Stimulated activated CD4-positive, alpha-beta T cell treated with anti-CD3 and anti-CD28 coated beads, Interleukin-1b, Interleukin-23, amount 100 ng/mL, for 1 hour (primary cell): ENCODE measurements at places on chromosomes 6 and 20.

- DNase-seq, result no peak
These were observed 43.8 kb downstream of the TAF4 start for GRCh38 chr20:62021793-62022385.

- DNase-seq, result no peak
These were observed 18.8 kb upstream of the RCAN2 start for GRCh38 chr6:46509981-46510510.

- no peak for DNase-seq
These were observed 6.0 kb downstream of the PARD6B start for GRCh38 chr20:50737352-50737751.

DNA sequence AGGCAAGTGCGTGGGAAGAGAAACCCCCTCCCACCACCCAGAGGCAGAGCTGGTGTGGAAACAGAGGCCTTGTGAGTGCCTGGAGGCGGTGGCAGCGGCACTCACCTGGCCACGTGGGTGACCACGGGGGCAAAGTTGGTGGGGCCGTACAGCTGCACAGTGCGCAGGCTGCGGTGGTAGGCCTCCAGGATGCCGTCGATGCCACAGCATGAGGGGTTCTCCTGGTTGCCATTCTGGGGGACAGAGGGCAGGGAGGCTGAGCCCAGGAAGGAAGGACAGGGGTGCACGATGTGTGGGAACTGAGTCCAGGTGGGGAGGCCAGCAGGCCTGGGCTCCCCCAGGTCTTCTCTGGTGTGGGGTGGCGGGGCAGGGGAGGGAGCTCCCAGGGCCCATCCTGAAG lies 47.7 kb downstream of the RAB44 start:
- DNase-seq, result no peak

DNA sequence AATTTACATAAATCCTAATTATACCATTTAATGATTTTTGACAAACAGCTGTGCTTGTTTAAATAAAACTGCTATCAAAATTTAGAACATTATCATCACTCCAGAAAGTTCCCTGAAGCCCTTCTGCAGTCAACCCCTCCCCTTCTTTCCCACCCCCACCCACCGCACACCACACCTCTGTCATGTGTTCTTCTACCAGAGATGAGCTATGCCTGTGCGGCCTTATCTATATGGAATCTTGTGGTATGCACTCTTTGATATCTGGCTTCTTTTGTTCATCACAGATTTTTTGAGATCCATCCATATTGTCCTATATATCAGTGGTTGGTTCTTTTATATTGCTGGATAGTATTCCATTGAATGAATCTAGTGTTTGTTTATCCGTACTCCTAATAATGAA lies 7.2 kb downstream of the MYLIP start:
- DNase-seq, result no peak

DNA sequence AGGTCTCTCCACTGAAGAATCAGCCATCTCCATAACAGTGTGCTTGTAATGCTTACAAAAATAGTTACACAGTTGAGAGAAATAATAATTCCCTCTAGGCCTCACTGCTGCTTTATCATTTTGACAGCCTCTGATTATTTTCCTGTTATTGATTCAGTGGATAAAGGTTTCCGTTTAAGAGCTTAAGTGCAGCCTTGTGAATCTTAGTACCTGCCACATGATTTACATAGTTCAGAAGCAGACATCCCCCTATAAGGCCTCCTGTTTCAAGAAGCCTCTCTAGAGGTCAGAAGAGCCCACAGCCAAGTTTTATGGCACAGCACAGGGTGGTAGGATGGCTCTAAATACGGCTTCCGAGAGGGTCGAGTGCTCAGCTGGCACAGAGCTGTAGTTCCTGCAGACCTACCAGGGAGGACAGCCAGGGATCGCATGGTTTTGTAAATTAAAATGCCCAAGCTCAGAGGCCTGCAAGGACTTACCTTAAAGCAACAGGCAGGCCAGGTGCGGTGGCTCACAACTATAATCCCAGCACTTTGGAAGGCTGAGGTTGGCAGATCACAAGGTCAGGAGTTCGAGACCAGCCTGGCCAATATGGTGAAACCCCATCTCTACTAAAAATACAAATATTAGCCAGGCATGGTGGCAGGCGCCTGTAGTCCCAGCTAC lies 17.6 kb upstream of the PYGB start:
- no peak for DNase-seq

DNA sequence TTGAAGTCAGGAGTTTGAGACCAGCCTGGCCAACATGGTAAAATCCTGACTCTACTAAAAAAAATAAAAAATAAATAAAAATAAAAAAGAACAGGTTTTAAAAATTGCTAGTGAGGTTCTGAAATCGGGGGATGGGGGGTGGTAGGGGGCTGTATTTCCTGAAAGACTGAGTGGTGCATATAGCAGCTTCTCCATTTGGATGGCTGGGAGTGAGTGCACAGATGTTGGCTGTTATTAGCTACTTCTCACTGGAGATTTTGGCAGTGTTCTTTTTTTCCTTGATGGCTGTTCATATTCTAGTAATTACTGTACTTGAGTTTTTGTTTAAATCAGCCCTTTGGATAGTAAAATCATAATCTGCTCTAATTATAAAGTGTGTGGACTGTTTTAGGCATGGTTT lies 79.8 kb downstream of the RTN4IP1 start:
- DNase-seq, result no peak

- no peak for DNase-seq
These were observed 37.8 kb upstream of the SNRPB2 start for GRCh38 chr20:16692009-16692408.

DNA sequence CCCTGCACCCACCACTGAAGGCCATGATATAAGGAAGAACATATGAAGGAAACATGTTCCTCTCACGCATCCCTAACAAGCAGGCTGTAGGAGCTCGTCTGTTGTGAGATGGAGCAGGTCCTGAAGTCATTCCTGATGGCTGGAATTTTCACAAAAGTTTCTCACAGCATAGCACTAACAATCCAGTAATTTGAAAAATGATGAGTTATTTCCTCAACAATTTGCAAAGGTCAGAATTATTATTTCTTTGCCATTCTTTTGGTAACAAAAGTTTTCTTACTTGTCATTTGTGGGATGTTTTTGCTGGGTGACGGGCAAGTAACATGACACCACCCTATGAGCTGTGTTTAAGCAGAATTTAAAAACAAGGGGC lies 27.6 kb upstream of the FRMD1 start:
- no peak for DNase-seq

DNA sequence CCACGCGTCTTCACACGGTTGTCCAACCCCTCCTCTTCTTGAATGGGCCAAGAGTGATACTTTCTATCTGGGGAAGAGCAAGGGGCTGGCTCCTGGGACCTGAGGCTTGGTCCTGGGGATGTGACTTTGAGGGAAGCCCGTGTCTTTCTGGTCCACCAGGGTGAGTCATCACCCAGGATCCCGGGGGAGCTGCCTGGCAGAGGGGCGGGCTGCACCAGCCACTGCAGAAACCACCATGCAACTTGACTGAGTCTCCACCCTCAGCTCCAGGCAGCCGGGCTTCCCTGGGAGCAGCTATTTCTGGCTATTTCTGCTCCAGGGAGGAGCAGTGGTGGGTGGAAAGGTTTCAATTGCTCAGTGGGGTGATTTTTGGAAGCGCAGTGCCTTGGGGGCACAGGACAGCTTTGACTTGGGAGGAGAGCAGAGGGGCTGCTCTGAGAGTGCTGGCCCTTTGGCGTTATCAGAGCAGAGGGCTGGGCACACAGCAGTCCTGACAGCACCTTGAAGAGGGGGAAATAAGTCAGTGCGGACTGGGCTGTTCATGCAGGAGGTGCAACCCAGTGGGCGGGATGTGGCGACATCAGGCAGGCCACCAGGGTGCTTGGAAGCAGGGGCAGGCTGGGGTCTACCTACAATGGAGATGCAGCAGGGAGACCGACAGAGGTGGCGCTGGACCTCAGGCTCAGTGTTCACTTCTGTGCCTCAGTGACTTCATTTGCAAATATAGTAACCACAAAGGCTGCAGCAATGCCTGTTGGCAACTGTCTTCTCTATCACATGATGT lies 45.1 kb upstream of the FAM83D start:
- DNase-seq, result no peak

- peak; percentile 10 for DNase-seq
These were observed 600 bp downstream of the XPO5 start for GRCh38 chr6:43575105-43575771.

GRCh38 chr6:69423785-69424184 lies 373.0 kb downstream of the LMBRD1 start:
- no peak for DNase-seq

- DNase-seq, result no peak
These were observed 56.6 kb downstream of the TGM2 start for GRCh38 chr20:38108438-38108985.

GRCh38 chr20:37567671-37568588 lies 40.3 kb upstream of the BLCAP start:
- DNase-seq, result no peak
